ENCODE measurements at places on chromosomes 6 and 20.

DNA sequence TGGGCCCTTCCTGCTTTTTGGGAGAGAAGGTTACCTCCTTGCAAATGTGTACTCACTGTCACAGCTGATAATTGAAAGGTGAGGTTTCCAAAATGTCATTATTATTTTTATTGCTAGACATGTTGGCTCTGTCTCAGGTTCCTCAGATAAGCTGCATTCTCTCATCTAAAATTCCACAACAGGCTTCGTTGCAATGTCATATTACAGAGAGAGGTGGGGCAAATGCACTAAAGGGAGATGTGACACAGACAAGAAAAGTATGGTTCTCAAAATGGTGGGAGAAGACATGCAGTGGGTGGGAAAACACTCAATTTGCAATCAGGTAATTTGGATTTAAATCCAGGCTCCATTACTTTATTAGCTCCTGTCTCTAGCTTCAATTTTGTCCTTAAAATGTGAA is 256.4 kb upstream of the POU3F2 start:
- DNase-seq: no peak

- DNase-seq: no peak
These were observed 125.9 kb downstream of the HS3ST5 start for GRCh38 chr6:114216789-114217467.

- DNase-seq: no peak
These were observed 372.3 kb downstream of the EPHA7 start for GRCh38 chr6:93047033-93047432.

DNA sequence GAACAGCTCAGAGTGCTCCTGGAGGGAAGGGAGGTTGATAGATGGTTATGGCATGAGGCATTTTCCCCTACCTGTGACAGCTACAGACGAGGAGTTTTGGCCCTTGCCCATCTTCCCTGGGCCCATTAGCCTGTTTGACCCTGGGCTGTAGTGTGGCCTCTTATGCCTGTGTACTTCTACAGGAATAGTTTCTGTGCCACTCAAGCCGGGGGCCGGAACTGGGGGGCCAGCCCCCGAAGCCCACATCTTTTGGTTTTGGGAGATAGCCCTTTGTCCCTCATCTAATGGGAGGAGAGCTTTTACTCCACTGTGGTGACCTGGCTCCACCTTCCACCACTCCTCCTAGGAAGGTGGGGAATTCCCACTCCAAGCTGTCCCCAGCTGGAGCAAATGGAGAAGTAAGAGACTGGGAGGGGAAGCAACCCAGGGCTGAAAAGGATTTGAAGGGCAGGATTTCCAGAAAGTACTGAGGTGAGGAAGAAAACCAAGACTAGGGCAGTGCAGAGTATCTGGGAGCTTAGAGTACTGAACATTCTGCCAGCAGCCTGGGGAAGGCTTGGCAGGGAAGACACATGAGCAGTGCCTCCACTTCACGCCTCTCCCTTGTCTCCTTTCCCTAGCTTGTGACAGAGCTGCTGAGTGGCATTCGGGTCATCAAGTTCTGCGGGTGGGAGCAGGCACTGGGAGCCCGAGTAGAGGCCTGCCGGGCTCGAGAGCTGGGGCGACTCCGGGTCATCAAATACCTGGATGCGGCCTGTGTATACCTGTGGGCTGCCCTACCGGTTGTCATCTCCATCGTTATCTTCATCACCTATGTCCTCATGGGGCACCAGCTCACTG is 6.9 kb downstream of the ABCC10 start:
- DNase-seq: no peak

GRCh38 chr6:152272486-152272885 is 364.7 kb downstream of the SYNE1 start:
- DNase-seq: no peak

GRCh38 chr6:49342410-49342809 is 120.6 kb downstream of the MMUT start:
- peak; percentile 23 for DNase-seq

GRCh38 chr6:90495216-90495817 is 91.6 kb downstream of the MAP3K7 start:
- no peak for DNase-seq

- no peak for DNase-seq
These were observed 16.8 kb downstream of the AAR2 start for GRCh38 chr20:36253036-36253435.

DNA sequence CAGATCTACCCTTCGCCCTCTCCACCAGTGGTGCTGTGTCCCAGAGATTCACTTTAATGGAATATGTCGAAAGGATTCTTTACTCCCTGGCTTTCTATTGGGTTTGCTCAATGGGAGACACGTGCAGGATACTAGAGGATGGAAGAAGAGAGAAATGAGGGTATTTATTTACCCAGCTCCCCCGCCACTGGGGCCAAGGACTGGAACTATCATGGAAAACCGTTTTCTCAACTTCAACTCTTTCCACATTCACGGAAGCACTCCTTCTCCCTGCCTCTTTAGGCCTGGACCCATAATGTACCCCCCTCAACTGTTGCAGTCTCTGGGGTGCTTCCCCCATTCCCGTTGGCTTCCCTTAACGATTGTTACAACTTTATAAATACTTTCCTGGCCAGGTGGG is 26.6 kb upstream of the RALY start:
- no peak for DNase-seq

DNA sequence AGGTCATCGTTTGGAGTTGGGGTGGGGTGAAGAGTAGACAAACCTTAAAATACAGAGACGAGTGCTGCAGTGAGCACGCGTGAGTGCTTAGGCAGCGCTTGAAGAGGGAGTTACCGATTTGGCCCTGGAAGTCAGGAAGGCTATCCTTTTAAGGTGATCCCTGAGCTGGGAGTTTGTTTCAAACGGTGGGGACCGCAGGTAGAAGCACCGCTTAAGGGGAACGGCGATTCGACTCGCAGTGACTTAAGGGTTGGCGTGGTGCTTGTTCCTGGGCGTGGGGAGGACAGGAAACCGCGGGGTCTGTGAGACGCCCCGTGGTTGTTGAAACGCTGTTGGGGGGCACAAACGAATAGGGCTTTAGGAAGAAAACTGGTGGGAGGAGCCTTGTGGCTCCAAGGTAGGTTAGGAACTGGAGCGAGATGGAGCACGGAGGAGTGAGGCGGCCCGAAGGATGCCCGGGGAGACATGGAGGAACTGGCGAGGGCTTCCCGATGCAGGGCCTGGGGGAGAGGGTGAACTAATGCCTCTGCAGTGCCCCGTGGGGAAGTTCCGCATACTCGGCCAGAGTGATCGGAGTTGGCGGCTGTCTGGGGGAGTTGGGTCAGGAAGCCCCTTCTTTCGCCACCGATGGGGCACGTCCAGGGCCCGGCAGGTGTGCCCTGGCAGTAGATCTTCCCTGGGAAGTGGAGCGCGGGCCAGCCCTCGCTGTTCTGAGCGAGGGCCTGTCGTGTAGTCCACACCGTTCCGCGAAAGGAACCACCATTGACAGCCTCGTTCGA is 1.3 kb upstream of the CDYL start:
- no peak for DNase-seq

DNA sequence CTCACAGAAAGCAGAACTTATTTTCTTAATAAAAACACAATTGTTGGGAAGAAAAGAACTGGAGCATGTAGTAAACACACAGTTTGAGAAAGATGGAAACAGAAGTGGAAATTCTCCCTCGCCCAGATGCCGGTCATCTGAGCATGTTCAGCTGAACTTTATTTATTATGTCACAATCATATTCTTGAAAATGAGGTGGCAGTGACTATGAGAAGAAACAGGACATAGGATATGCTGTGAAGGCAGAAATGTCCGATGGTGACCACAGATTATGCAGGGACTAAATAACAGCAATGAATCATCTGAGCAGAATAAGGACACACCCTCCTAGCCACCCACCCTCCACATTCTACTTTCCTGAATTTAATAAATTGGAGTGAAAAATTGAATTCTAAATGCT is 425.3 kb upstream of the NOX3 start:
- no peak for DNase-seq

DNA sequence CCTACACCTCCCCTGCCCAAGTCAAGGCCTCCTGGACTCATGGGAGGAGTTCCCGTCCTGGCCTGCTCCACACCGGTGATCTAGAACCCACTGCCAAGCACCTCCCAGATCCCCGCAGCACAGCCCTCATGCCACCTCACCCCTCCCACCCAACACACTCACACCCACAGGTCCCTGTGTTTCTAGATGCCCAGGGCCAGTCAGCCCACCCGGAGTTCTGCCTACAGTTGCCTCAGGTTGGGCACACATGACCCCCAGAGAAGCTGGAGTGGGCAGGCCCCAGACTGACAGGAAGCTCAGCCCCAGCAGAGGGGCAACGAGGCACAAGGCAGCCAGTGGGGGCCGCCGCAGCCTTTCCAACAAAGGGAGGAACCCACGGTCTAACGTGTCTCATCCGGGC is 29.6 kb downstream of the RRBP1 start:
- DNase-seq: no peak

DNA sequence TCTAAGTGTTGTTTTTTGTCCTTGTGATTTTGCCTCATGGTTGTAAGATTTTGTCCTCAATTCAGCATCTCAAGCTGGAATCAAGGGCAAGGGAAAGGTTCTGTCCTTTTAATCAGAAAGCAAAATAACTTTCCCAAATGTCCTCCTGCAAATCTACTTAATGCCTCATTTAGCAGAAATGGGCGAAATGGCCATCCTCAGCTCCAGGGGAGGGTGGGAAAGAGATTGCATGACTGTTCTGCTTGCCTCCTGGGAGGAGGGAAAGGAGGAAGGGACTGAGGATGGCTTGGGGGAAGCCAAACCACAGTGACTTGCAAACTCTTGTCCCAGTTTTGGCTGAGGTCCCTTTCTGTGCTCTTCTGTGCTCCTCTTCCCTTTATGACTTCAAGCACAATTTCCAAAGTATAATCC is 43.4 kb downstream of the TNFAIP3 start:
- no peak for DNase-seq

DNA sequence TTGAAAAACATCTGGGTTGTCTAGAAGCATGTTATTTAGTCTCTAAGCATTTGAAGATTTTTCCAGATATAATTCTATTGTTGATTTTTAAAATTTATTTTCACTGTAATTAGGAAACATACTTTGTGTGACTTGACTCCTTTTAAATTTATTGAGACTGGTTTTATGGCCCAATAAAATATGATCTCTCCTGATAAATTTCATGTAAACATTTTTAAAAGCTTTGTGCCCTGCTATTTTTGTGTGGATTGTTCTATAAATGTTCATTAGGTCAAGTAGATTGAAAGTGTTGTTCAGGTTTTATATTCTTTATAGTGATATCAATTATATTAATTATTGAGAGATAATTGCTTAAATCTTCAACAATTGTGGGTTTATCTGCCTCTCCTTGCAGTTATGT is 105.4 kb downstream of the RFX6 start:
- DNase-seq: no peak

- no peak for DNase-seq
These were observed 27.6 kb downstream of the TFAP2B start for GRCh38 chr6:50846144-50846851.

GRCh38 chr6:158706369-158706982 is 56.6 kb downstream of the SYTL3 start:
- no peak for DNase-seq

GRCh38 chr6:144660561-144661115 is 375.5 kb downstream of the UTRN start:
- no peak for DNase-seq

DNA sequence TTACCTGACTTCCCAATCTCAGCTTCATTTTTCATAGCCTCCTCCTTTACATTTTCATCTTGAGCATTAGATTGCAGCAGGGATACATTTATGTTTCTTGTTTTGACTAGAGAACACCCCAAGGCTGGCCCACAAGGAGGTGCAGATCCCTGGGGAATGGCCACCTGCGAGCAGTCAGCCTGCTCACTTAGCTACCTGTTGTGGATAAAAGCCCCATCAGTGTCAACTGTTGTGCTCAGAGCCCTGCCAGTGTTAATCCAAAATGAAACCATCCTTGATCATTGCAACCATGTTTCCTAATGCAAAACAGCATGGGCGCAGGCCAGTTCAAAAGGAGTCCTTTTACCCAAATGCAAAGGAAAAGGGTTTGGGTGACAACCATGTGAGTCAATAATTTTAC is 50.8 kb downstream of the CNR1 start:
- DNase-seq: no peak

DNA sequence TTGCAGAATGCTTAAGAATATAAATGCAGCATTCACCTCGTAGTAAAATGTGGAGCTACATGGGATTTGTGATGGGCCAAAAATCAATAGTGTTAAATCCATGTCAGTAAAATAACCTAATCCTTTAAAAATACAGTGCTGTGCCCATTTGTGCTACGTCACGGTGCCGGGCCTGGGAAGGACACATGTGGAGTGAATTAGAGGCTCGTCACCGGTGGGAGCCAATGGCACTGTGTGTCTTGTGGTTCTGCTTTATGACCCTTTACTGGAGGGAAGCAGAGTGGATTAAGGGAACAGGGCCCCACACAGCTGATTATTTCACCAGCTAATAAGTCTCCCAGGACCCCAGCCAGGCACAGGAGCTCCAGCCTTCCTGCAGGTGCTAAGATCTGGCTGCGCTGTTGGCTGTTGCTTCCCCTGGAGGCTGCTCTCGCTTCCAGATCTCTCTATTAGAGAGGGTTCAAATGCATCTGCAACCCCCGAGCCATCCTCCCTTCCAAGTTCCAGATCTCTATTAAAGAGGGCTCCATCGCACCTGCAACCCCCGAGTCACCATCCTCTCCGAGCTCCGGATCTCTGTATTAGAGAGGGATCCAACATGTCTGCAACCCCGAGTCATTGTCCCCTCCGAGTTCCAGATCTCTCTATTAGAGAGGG is 405.8 kb downstream of the CDH4 start:
- DNase-seq: no peak

DNA sequence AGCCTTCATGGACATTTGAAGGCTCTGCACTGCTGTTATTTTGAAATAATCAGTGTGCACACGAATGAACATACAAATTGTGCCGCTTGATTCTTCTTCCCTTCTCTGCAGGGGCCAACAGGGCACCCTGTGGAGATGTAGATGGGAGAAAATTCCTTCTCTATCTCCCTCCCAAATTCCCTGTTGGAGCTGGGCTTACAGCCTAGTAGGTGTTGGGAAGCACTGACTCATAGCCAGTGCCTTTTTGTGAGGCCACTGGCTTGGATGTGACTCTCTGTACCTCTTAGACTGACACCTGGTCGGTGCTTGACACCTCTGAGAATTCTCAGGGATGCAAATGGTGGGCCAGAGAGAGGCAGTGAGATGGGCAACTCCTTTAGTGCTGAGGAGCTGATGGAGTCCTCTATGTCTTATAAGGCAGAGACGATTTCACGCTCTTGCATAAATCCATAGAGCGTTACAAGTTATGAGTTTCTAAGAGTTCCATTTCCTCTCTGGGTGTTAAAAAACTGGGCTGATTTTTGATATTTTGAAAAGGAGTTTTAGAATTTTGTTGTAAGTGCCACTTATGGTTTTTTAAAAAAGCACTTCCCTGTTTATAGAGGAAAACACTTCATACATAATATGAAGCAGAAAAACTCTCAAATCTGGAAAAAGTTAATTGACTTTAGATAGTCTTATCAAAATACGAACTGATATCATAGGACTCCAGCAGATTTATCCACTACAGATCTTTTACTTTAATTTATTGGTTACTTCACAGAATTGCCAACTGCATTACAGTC is 89.8 kb upstream of the MAP3K7 start:
- no peak for DNase-seq

GRCh38 chr20:41894255-41894963 is 276.2 kb upstream of the CHD6 start:
- no peak for DNase-seq

Measured in pancreas (tissue), 10 donors.